NCI-H460 (cell line): ENCODE measurements at places on chromosomes 16 and 17. TPM values are rescaled to one million over a fixed set of nuclear protein-coding genes. Genes with fewer than 3 reads are reported as not detected.

The HOXB3 gene
- total RNA-seq: 1.4 and 5.3 TPM in 2 replicates

GRCh38 chr16:7400117-7400890 is 67.7 kb downstream of the RBFOX1 start:
- no peak for DNase-seq

- peak; percentile 38 for DNase-seq
These were observed 11.6 kb downstream of the FBXL19 start for GRCh38 chr16:30934827-30935557.

- no peak for DNase-seq
These were observed 17.1 kb upstream of the CCR7 start for GRCh38 chr17:40582328-40582901.

DNA sequence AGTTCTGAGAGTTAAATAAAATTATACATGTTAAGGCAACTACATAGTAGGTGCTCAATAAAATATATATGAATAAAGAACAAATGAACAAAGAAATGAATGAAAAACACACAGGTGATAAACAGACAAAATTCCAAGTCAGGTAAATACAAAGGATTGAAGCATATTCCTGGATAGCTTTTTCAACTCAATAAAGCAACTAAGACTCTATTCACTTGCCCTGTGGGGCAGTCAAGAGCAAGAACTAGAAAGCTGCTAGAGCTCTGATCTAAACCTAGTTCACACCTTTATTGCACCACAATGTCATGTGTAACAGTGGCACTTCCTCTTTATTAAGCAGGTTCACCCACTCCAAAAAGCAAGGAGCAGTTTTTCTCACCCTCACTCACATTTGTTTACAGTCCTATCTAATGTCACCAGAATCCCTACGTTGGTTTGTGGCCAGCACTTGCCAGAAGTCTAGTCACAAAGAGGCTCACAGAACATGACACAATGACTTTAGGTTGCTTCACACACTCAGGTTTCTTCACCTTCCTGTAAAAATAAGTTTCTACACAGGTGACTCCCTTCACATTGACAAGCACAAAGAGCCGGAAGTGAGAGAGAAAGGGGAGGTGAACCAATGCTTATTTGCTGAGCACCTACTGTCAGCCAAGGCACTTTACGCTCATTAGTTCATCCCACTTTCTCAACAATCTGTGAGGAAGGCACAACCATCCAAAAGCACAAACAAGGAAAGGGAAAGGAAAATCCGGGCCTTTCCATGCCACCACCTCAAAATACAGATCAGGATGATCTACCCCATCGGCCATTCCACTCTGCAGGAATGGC is 70.8 kb downstream of the XPO6 start:
- DNase-seq: no peak

The TEKT5 gene
- not detected in 2 replicates for total RNA-seq

DNA sequence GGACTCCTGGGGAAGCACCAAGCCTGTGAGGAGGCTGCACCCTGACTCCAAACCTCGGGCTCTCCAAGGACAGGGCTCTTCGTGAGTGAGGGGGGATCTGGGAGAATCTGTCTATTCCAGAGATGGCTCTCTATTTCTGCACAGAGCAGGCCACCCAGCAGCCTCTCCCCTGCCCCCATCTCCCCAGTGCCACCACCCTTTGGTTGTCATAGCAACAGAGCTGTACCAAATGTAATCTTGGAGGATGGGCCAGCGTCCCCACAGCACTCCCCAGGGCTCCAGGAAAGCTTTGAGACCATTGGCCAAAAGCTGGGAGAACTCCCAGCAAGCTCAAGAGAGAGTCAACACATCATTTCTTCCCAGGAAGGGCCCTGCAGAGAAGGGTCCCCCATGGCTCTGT is 49.3 kb downstream of the ABCC12 start:
- no peak for DNase-seq

The OR1F1 gene
- 0.58 and 0.67 TPM in 2 replicates for total RNA-seq

The KRTAP4-1 gene
- 0.17 TPM in 1 of 2 replicates, not detected in the other for total RNA-seq

GRCh38 chr16:79372503-79373184 is 227.9 kb downstream of the MAF start:
- DNase-seq: no peak

The PARD6A gene
- total RNA-seq: 3.4 and 6.5 TPM in 2 replicates

The SMPD3 gene
- 0.07 and 0.14 TPM in 2 replicates for total RNA-seq

The PPY gene
- total RNA-seq: not detected in 2 replicates

DNA sequence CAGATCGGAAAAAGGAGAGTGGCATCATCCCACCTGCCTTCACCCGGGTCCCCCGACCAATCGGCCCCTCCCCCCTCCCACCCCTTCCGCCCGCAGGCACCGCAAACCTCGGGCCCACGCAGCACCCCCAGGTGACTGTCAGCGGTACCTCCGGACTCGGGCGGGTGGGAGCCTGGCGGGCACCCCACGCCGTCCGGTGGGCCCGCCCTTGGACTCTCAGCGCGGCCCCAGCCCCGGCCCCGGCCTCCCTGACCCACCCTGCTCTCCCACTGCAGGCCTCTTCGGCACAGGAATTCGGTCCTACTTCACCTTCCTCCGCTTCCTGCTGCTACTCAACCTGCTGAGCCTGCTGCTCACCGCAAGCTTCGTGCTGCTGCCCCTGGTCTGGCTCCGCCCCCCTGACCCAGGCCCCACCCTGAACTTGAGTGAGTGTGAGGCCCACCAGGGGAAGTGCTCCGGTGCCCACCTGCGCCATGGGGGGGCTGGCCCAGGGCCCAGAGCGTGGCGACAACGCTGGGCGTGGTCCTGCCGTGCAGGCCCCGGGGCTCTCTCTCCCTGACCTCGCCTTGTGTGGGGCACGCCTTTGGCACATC is 1.6 kb downstream of the TMC8 start:
- DNase-seq: no peak

The RCVRN gene
- not detected in 2 replicates for total RNA-seq

The FAAP100 gene
- 13.0 and 15.4 TPM in 2 replicates for total RNA-seq

DNA sequence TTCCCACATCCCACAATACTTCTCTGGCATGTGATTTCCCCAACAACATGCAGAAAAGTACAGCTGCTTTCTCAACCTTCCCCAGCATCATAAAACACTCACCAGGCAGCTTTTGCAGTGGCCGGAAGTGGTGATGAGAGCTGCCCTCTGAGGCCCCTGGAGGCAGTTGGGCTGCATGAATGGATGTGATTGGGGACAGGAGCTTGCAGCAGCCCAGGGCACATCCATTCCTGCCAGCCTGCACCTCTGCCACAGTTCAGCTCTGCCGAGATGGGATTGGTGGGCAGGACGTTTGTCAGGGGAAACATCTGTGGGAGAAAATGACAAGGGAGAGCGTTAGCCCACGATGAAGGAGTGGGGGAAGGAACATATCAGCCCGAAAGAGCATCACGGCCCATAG is 19.8 kb downstream of the NUBP1 start:
- DNase-seq: no peak

GRCh38 chr17:55576996-55577586 is 65.8 kb upstream of the SMIM36 start:
- no peak for DNase-seq

DNA sequence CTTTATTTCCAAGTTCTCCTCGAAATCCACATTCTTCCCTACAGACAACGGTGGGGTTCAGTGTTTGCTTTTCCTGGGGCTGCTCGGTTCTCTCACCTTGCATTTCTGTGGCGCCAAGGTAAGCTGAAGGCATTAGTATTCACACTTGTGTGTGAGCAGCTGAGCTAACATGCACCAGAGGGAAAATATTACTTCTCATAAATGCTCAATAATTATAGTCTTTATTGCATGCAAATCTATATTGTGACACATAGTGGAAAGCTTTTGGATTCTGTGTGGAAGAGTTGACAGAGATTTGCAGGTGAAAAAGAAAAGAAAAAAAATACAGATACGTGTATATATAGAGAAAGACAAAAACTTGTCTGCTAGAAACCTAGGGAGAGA is 411.8 kb downstream of the MAF start:
- DNase-seq: no peak

DNA sequence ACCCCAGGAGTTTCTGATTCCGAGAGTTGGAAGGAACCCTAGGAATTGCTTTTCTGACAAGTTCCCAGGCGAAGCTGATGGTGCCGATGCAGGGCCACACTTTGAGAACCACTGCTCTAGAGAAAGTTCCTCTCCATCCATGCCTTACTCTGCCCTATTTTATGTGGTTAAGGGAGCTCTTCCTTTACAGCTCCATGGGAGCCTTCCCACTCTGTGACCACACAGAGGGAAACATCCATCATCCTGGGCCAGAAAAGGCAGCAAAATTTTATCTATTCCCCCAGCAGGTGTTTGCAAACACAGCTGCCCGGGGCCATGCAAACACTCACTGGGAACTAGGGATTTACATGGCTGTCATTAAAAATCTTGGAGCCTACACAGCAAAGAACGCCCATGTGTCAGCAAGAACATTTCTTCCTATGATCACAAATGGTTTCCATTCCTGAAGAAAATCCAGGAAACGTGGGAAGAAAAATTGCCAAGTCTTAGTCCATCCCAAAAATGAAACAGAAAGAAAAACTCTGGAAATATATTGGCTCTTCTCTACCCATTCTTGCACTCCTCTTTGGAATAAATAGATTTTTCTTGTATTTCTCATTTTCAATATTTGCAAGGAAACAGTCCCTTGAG is 252.7 kb downstream of the PMP22 start:
- no peak for DNase-seq
